CD4-positive, alpha-beta T cell (primary cell): ENCODE measurements at places on chromosomes 12 and 14.

DNA sequence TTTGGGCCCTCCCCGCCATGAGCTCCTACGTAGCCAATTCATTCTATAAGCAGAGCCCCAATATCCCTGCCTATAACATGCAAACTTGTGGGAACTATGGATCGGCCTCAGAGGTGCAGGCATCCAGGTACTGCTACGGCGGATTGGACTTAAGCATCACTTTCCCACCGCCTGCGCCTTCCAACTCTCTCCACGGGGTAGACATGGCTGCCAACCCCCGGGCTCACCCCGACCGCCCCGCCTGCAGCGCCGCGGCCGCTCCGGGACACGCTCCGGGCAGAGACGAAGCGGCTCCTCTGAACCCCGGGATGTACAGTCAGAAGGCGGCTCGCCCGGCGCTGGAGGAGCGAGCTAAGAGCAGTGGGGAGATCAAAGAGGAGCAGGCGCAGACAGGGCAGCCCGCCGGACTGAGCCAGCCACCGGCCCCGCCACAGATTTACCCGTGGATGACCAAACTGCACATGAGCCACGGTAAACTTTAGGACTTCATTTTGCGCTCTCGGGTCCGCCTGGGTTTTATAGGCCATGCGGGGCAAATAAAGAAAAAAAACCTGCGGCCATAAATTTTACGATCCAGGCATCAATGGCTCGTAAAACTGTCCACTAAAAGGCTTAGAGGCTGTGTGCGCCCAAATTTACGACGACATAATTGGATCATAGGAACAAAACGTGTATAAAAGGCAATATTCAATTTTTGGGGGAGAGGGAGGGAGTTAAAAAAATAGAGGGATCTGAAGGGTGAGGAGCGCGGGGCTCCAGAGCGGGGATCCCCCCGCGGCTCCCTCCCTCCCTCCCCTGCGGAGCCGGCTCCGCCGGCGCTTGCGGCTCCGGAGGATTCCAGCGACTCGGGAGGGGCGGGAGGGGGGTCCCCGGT is 493 bp downstream of the HOXC5 start:
- peaks cover 91% of the 10 kb centered on the region for H3K27me3 ChIP-seq
- no peaks in the 10 kb centered on the region for H3K36me3 ChIP-seq
- DNase-seq: no peak
- H3K4me3 ChIP-seq: no peak overlapping the region
- H3K27ac ChIP-seq: no peak overlapping the region

- no peaks in the 10 kb centered on the region for H3K36me3 ChIP-seq
- no peaks in the 10 kb centered on the region for H3K27me3 ChIP-seq
- no peaks in the 10 kb centered on the region for H3K4me1 ChIP-seq
Measured at GRCh38 chr14:51707327-51707726, 55.6 kb downstream of the FRMD6 start.

DNA sequence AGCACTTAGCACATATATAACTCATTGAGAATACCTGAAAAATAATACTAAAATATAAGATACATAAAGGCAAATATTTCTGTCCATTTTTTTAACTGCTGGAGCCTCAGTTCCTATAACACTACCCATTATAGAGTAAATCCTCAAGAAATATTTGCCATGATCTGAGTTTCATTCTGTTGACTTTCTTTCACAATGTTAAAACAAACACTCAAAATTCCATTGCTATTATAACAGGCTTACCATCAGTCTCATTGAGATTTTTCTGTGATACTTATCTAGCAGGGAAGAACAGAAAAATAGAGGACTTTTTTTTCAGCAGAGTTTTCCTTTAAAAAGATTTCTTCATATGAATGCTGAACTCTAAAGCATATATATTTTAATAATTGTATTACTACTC is 24.5 kb downstream of the LMO3 start:
- H3K4me3 ChIP-seq: no peak overlapping the region
- no peaks in the 10 kb centered on the region for H3K36me3 ChIP-seq
- no peaks in the 10 kb centered on the region for H3K4me1 ChIP-seq
- DNase-seq: no peak

GRCh38 chr12:88338486-88338885 is 196.4 kb downstream of the TMTC3 start:
- no peak for DNase-seq
- H3K27me3 ChIP-seq: no peaks in the 10 kb centered on the region
- H3K4me3 ChIP-seq: no peak overlapping the region
- H3K4me1 ChIP-seq: no peaks in the 10 kb centered on the region
- no peak overlapping the region for H3K27ac ChIP-seq

DNA sequence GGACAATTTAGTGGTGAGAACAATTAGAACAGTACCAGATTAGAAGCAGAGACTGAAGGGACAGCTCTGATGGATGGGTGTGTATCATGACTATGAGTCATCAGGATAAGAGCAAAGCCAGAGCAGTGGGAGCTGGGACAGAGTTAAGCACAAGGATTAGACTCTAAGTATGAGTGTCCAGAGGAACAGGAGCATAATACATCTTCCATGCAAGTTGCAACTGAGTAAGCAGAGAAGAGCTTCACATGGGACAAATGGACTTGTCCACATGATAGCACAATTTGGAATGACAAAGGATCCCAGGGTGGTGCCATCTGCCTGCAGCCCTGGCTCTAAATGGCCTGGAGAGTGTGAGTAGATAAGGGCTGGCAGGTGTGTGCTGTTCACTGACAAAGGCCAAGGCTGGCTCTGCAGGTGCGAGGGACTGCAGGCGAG is 226.4 kb upstream of the CAND1 start:
- H3K4me3 ChIP-seq: no peak overlapping the region
- H3K4me1 ChIP-seq: no peaks in the 10 kb centered on the region
- DNase-seq: no peak
- H3K27me3 ChIP-seq: peaks cover 3% of the 10 kb centered on the region
- no peak overlapping the region for H3K27ac ChIP-seq

- H3K27me3 ChIP-seq: no peaks in the 10 kb centered on the region
- H3K27ac ChIP-seq: no peak overlapping the region
- no peak overlapping the region for H3K4me3 ChIP-seq
- no peaks in the 10 kb centered on the region for H3K36me3 ChIP-seq
- no peak for DNase-seq
- H3K4me1 ChIP-seq: peaks cover 18% of the 10 kb centered on the region
Measured at GRCh38 chr12:79908366-79908765, 26.5 kb downstream of the PPP1R12A start.

- DNase-seq: no peak
- no peak overlapping the region for H3K27ac ChIP-seq
- peaks cover 24% of the 10 kb centered on the region for H3K27me3 ChIP-seq
- H3K4me3 ChIP-seq: no peak overlapping the region
Measured at GRCh38 chr14:102933618-102934231, 11.3 kb downstream of the AMN start.

- peaks cover 5% of the 10 kb centered on the region for H3K36me3 ChIP-seq
- no peak overlapping the region for H3K27ac ChIP-seq
- no peak overlapping the region for H3K4me3 ChIP-seq
Measured at GRCh38 chr12:62284749-62285148, 24.5 kb downstream of the USP15 start.

- H3K27ac ChIP-seq: peak overlapping the region; percentile 91
- peaks cover 37% of the 10 kb centered on the region for H3K36me3 ChIP-seq
- H3K27me3 ChIP-seq: no peaks in the 10 kb centered on the region
Measured at GRCh38 chr14:75661499-75661814, 411 bp downstream of the TTLL5 start.

GRCh38 chr14:68718023-68718990 is 74.6 kb downstream of the ZFP36L1 start:
- no peak overlapping the region for H3K27ac ChIP-seq
- no peak for DNase-seq
- no peak overlapping the region for H3K4me3 ChIP-seq
- no peaks in the 10 kb centered on the region for H3K27me3 ChIP-seq
- peaks cover 17% of the 10 kb centered on the region for H3K4me1 ChIP-seq

GRCh38 chr12:107541001-107541705 is 144.4 kb upstream of the PWP1 start:
- peaks cover 3% of the 10 kb centered on the region for H3K4me1 ChIP-seq
- no peaks in the 10 kb centered on the region for H3K27me3 ChIP-seq
- H3K36me3 ChIP-seq: no peaks in the 10 kb centered on the region
- no peak overlapping the region for H3K27ac ChIP-seq
- no peak overlapping the region for H3K4me3 ChIP-seq
- no peak for DNase-seq

GRCh38 chr14:38790916-38791315 is 312.1 kb downstream of the SEC23A start:
- H3K27me3 ChIP-seq: no peaks in the 10 kb centered on the region
- no peaks in the 10 kb centered on the region for H3K36me3 ChIP-seq
- no peak overlapping the region for H3K27ac ChIP-seq
- no peak overlapping the region for H3K4me3 ChIP-seq

GRCh38 chr12:64395739-64396138 is 5.2 kb upstream of the C12orf56 start:
- H3K4me3 ChIP-seq: no peak overlapping the region
- H3K27ac ChIP-seq: no peak overlapping the region
- H3K4me1 ChIP-seq: peaks cover 14% of the 10 kb centered on the region
- no peaks in the 10 kb centered on the region for H3K36me3 ChIP-seq
